Activated T-helper 1 cell treated with Interleukin-2 at 50 U/mL for 16 hours (primary cell): ENCODE measurements at places on chromosomes 7 and 10.

DNA sequence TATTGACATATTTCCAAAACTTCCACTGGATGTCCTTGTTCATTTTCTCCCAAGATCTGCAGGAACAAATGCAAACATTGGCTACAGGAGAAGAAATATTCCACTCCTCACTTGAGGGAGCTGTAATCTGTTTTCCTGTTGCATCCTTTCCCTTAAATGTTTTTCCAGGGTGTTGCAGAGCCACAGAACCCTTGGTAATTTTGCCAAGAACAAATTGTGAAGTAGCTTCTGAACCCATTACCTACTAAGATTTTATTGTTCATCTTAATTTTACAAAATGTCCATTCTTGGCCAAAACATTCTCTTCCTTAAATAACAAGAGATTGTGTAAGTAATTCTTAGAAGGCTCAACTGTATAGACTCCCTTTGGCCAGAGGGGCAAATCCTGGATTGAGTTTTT is 177.0 kb downstream of the GNAT3 start:
- DNase-seq, result no peak

DNA sequence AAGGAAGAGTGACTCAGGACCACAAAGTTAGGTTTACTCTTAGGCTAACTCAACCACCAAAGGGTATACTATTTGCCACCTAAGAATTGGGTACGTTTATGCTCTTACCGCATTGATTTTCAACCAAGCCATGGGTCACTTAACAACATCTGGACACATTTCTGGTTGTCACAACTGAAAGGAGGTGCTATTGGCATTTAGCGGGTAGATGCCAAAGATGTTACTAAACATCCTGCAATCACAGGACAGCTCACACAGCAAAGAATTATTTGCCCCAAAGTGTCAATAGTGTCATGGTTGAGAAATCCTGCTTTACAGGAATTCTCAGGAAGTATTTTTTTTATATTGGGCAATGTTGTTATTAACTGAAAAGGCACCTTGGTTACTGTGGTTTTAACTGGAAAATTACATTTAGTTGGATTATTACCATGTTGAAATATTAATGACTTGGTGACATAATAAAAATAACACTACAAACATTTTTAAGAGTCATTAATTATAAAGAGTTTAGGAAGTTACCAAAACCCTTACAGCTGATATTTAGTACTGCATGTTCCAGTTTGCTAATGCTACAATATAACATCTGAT is 185.0 kb upstream of the TMEM196 start:
- no peak for DNase-seq

DNA sequence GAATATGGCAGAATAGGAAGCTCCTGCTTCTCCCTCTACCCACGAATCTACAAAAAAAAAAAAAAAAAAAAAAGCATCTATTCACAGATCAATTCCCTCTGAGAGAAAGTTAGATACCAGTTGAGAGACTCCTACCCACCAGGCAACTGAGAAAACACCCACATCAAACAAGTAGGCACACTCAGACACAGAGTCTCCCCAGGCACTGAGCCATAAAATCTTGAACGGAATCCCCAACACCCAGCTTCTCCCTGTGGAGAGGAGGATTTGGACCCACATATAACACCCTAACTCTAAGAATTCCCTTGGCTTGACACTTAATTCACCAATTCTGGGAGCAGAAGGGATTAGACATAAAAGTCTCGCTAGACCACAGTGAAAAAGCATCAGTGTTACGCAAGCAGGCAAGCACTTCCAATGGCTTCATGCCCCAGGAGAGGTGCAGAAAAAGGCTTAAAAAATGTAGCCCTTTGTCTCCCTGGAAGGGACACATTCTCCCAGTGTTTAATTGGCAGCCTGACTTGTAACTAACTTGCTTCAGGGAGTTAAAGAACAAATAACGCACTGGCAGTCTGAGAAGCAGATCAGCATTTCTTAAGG is 192.2 kb downstream of the ELAPOR2 start:
- no peak for DNase-seq

DNA sequence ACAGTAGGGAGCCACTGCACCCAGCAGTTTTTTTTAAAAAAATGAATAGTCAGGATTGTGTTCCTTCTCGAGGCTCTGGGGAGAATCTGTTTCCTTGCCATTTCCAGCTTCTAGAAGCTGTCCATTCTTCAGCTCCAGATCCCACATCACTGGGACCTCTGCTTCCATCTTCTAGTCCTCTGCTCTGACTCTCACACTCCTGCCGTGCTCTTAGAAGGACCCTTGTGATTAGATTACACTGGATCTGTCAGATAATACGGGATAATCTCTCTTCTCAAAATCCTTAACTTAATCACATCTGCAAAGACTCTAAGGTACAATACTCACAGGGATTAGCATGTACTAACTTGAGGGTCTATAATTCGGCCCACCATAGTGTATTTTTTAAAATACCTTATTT is 158.9 kb upstream of the SP4 start:
- no peak for DNase-seq

DNA sequence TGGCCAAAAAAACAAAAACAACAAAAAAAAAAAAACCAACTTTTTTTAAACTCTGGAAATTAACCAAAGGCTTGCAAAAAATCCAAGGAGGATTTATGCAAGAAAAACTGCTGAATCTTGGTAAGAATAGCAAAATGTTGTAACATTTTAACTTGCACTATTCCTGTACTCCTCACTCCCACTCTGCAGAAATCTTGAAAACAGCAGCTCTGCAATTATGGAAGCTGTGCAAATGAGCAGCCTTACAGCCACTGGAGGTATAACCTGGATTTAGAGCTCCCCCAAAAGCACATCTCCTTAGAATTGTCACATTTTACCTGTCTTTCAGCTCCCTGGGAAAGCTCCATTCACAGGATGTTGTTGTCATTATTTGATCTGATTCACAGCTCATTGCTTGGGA is 41.8 kb upstream of the LRGUK start:
- no peak for DNase-seq

GRCh38 chr7:44727158-44727936 is 21.3 kb upstream of the ZMIZ2 start:
- DNase-seq, result no peak

GRCh38 chr7:153640586-153640985 is 411.6 kb upstream of the DPP6 start:
- DNase-seq, result no peak

- DNase-seq, result no peak
These were observed 10.6 kb upstream of the GARIN1A start for GRCh38 chr7:128661446-128661845.

GRCh38 chr10:114912470-114912859 is 25.5 kb upstream of the TRUB1 start:
- no peak for DNase-seq

DNA sequence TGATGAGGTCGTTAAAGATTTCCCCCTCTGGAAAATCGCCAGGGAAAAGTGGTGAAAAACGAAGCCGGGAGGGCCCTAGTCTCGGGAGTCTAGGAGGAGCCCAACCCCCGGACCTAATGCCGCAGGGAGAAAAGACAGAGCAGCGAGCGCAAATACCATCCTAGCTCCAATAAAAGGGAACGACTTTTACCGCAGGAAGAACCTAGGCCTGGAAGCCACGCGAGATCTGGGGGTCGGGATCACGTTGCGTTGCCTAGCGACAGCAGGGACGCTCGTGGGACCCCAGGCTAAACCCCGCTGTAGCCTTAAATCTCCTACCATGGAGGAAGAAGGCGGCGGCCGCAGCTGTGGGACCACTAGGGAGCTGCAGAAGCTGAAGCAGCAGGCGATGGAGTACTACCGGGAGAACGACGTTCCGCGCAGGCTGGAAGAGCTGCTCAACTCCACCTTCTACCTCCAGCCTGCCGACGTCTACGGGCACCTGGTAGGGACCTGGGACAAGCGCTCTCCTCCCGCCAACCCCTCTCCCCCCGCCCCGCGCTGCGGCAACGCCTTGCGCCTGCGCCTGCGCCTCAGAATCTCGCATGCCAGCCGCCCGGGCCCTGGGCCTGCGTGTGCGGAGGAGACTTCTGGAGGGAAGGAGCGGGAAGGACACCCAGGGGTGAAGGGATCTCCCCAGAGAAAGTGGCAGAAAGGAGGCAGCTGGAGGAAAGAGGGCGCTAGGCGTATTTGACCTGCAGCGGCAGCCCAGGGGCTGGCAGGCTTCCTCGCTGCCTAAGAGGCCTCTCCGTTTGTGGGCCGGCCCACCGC is at the start of gene ENO4:
Gene ENO4, plus strand, starts transcription at position 252 of the 810 bp plus-strand sequence. Its CDS starts 68 bp downstream, at position 320.
- no peak for DNase-seq

GRCh38 chr7:947391-948210 is 6.9 kb downstream of the ADAP1 start:
- no peak for DNase-seq

- no peak for DNase-seq
These were observed 810.2 kb downstream of the PCDH15 start for GRCh38 chr10:53990799-53991238.

- no peak for DNase-seq
These were observed 438.3 kb downstream of the PLXDC2 start for GRCh38 chr10:20254497-20254896.

DNA sequence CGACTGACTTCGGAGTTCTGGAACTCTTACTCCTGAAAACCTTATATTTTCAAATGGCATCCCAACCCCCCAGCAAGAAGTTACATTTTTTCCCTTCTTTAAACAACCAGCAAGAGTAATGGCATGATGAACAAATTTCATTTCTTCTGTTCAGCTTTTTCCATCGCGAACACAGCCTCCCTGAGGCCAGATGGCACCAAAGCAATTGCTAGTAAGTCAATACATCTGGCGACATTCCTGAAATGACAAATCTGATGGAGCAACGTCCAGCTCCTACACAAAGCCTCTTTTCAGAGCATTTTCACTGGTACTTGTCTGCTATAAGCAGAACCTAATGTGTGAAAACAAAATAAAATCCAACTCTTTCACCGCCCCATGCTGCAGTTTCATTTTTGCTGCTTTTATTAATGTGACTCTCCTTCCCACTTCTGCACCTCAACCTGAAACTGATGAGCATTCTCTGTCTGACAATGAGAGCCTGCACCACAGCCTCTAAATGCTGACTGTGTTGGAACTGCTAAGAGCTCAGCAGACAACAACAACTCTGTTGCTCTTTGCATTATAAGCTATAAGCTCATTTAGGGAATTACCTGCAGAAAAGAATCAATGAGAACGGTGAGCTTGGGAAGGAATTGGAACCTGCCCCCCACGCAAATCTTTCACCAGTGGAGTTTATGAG is 229.8 kb downstream of the FGFR2 start:
- DNase-seq, result no peak

GRCh38 chr7:157124690-157125089 is 14.0 kb upstream of the UBE3C start:
- no peak for DNase-seq

- no peak for DNase-seq
These were observed 193.5 kb downstream of the MGMT start for GRCh38 chr10:129660569-129660968.
